Activated T-cell treated with anti-CD3 and anti-CD28 coated beads for 1 hour (primary cell): ENCODE measurements at places on chromosomes 7 and 10.

DNA sequence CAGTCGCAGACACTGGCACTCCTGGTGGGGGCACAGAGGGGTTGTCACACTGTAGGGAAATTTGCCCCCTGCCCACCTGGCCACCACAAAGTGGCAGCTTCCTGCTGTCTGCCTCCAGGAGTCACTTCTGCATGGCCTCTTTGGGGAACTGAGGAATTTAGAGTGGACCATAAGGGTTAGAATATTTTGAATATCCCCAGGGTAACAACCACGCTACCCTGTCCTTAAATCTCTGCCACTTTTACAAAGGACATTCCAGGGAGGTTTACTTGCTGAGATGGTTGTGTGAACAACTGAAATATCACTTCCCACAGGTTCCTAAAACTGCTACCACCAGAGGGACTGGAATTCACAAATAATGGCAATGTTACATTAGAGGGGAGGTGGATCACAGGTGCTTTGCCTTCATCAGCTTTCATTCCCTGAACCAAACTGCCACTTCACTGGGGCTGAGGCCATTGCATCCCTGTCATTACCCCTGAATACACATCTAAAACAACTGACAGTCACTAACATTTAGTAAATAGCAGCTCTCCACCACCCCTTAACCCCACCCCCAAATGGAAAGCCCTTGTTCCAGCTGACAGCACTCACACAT lies 88.1 kb upstream of the IFRD1 start:
- DNase-seq: no peak

DNA sequence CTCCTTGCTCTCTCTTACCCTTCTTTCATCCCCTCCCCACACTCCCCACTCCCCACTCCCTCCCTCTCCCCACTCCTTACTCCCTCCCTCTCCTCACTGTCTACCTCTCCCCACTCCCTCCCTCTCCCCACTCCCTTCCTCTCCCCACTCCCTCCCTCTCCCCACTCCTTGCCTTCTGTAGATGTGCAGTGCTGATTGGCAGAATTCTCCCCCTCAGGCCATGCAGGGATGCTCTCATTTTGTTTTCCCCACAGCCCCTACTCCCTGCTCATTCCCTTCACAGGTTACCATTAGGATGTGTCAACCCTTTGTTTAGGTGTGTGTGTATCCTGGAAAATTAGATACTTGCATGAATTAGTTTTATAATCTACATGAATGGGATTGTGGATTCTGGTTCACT lies 90.3 kb downstream of the CELF2 start:
- DNase-seq: no peak

DNA sequence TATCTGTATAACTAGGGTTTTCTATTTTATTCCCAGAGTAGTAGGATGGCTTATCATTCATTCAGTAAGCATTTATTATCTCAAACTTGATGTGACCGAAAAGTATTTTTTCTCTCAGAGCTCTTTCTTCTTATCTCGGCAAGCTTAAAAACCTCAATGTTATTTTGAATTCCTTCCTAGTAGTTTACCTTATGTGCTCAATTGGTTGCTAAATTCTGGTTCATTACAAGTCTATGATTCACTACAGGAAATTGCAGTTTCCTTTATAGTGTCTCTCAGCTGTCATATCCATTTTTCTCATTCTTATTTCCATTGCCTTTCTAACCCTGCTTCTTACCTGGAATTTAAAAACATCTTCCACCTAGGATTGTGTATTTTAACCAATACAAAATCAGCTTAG lies 12.6 kb upstream of the ICA1 start:
- no peak for DNase-seq

DNA sequence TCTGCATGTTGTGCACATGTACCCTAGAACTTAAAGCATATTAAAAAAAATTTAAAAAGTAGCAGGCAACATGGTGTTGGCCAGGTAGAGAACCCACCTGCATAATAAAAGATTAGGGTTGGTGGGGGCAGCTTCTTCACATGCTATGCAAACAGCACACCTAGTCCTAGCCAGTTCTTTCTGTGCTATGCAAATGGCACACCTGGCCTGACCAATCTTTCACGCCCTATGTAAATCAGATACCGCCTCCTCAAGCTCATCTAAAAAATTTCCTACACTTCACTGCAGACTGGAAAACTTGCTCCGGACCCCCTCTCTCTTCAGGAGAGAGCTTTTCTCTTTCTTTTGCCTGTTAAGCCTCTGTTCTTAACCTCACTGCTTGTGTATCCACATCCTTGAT lies 14.5 kb upstream of the PIP start:
- no peak for DNase-seq

DNA sequence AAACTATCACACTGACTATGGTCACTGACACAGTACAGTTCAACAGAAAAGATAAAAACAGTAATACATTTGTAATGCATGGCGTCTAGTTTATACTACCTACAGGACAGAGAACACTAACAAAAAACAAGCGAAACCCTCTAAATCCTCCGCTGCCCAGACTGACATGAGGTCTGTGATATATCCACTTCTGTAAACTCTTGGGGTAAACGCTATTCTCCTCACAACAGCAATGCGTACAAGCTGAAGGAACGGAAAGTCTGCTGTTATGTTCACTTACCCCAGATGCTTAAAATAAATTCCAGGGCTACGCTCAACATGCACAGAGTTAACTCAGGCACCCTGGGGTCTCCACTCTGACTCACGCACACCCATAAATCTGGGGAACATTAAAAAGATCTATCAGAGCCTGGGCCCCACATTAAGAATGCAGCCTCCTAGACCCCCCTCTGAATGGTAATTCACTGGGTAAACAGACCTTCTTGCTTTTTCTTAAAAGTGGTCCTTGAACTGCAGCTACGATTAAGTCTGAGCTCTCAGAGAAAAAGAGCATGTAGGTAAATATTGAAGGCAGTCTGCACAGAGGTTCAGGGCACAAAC lies 105.6 kb downstream of the CTBP2 start:
- no peak for DNase-seq

GRCh38 chr7:67913604-67914003 lies 917.0 kb downstream of the TYW1 start:
- DNase-seq: no peak

- DNase-seq: no peak
Measured at GRCh38 chr7:141360803-141361202, 190.4 kb upstream of the AGK start.

DNA sequence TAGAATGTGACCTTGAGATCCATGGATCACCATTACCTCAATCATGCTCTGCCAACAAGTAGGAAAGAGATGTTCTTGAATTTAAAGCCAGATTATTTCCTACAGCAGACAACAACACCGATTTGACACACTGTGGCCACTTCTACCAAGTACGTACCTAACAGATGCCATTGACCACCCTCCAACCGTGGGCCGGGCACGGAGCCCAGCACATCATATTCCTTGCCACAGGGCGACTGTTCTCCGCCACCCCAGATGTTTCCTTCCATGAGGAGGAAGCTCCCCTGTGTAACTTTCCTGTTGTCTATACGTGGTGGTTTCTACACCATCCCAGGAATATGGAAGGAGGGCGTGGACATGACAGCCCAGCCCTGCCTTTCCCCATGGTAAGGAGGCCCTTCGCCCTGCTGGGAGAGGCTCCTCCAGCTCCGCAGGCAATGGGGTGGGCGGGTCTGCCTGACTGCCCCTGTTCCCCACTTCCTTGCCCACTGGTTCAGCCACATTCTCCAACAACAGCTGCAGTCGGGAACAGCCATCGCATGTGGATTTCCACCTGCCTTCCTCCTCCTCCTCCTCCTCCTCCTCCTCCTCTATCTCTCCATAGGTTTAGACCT lies 7.2 kb downstream of the CHST15 start:
- DNase-seq: no peak

DNA sequence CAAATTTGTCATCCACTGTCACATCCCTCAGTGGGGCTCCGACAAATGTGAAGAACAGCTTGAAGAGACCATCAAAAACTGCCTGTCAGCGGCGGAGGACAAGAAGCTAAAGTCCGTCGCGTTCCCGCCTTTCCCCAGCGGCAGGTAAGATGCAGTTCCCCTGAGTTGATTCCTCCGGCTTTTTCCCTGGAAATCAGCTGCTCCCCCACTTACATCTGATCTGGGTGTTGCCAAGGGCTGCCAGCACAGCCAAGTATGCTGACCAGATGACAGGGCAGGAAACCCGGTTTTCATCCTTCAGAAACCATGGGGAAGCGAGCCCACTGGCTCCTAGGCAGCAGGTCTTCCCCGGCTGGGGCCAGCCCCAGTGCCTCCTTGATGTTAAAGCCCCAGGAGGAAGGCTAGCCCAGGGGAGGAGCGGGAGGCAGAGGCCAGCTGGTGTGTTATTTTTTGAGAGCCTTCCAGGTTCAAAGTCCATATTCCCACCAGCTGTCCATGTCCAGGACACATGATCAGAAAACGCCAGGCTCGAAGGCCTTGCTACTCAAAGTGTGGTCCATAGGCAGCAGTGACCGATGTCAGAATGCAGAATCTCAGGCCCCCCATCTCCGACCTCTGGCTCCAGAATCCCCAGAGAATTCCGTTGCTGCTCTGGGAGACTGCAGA lies 23.4 kb downstream of the AIFM2 start:
- no peak for DNase-seq

DNA sequence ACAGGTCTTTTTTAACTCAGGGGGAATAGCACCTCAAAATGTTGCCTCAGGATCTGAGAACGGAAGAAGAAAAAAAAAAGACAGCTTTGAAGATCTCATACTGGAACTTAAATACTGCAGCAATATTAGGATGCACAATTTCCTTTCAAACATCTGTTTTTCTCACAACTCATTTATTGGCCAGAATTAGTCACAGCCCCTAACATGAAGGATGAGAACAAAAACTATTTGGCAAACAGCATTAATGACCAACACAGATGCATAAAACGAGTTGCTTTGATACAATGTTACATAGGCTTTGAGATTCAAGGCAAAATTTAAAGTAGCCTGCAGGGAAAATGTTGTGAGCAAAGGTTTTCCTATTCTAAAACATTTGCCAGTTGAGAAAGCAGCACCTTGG lies 36.5 kb downstream of the JMJD1C start:
- no peak for DNase-seq

- DNase-seq: no peak
Measured at GRCh38 chr10:104680467-104681401, 39.6 kb downstream of the SORCS3 start.

DNA sequence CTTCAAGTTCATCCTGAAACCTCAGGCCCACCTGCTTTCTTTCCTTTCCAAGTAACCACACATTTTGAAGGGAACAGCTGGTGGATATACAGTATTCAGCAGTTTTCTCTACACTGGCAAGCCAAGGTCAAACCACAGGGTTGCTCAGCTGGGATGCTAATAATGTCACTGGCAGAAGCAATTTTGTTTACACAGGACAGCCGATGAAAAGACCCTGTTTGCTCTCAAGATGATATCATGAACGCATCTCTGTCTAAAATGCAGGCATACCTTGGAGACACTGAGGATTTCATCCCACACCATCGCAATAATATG lies 186.2 kb downstream of the USP6NL start:
- DNase-seq: no peak

DNA sequence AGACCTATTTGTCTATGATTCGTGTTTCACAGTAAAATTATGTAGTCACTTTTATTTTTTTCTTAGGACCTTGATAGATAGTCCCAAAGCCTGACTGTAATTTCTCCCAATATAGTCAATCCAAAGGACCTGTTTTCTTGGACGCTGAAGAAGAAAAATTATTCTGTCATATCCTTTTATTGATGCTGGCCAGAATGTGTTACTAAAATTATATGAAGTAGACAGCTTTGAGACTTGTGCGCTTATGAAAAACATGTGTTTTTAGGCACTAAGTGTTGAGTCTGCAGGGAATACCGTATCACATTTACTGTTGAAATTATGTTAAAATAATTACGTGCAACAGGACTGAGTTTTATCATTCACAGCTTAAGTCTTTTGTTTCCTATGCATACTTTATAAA lies 17.9 kb downstream of the TES start:
- no peak for DNase-seq

GRCh38 chr7:20229646-20230500 lies 12.7 kb upstream of the MACC1 start:
- no peak for DNase-seq

DNA sequence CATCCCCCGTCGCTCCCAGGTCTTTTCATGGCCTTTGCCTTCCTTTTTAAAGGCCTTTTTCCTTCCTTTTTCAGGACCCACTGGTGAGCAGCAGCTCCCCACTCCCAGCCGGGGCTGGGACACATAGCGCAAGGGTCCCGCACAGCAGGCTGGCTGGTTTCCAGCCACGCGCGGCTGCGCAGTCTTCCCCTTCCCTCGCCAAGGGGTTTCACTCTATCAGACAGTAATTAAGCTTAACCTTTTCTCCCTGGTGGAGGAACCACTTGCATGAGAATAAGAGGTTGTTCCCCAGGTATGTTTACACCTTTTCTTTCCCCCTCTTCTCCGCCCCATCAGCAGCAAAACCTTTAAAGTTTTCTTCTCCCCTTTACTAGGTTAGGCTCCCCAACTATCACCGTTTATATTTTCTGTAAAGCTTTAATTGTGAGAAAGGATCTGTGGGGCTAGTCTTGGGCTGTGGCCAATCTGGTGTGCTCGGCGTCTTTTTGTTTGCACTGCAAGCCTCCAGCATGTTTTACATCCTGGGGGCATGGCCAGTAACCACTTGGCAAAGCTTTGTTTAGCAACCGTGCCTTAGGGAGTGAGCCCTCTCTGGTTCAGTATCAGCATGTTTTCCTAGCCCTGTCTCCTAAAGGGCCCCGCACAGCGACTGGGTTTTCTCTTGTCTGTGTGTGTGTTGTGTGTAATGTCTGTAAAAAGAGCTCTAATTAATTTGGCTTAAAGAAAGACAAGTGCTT lies 219.6 kb downstream of the PHF14 start:
- no peak for DNase-seq

DNA sequence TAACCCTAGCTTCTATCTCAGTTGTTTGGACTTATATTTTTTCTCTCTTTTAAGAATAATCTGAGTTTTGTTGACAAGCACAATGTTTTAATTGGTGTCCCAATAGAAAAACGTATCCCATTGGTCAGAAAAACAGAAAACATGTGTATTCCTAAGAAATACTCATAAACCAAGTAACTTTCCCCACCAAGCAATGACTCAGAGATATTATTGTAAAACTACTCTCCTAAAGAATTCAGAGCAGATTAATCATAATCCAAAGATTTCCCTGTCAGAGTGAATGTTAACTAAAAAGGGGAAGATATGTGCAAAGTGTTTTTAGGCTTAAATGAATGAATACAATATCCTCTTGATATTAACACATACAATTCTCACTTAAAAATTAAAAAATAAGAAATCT lies 29.4 kb upstream of the MBL2 start:
- no peak for DNase-seq

GRCh38 chr7:127158659-127159058 lies 94.1 kb downstream of the GRM8 start:
- no peak for DNase-seq

- DNase-seq: no peak
Measured at GRCh38 chr7:4700577-4701235, 18.6 kb downstream of the FOXK1 start.

- DNase-seq: no peak
Measured at GRCh38 chr10:86775056-86775869, 18.8 kb downstream of the BMPR1A start.
